ENCODE measurements at places on chromosomes 7 and 10.
A peak's percentile ranks its signal among the peaks of the same experiment; 100 is the strongest.

GRCh38 chr10:70494966-70495365 is 16.4 kb downstream of the PALD1 start:
- no peak for DNase-seq

DNA sequence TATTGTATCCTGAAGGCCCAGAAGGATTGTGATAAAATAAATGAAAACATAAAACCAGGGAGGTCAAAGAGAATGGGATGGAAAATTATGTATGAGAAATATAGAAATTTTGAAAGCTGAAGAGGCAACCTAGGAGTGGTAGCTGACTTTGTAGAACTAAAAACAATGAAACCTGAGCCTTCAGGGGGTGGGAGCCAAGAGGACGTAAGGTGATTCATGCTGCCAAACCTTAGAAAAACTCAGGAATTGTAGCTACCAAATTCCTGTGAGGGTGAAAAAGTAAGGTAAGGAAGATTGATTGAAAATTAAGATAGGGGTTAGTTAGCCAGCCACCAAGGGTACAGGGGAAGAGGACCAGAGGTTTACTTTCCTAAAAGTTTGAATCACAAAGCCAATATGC is 213.2 kb downstream of the KCND2 start:
- DNase-seq = no peak

DNA sequence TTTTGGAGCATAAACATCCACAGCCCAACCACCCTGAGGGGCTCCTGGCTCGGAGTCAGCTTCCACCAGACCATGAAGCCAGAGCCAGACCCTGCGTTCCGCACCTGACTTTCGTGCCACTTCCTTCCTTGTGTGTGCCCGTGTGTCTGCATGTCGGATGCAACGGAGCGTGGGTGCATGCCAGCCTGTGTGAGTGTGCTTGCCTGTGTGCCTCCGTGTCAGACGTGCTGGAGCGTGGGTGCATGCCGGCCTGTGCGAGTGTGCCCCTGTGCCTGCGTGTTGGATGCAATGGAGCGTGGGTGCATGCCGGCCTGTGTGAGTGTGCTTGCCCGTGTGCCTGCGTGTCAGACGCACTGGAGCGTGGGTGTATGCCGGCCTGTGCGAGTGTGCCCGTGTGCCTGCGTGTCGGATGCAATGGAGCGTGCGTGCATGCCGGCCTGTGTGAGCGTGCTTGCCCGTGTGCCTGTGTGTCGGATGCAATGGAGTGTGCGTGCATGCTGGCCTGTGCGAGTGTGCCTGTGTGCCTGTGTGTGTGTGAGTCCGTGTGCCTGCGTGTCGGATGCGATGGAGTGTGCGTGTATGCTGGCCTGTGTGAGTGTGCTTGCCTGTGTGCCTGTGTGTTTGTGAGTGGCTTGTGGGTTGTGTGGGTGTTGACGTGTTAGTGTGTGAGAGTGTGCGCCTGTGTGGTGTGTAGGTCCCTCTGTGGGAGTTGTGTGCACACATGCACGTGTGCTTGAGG is 28.1 kb upstream of the KNDC1 start:
- DNase-seq = no peak

DNA sequence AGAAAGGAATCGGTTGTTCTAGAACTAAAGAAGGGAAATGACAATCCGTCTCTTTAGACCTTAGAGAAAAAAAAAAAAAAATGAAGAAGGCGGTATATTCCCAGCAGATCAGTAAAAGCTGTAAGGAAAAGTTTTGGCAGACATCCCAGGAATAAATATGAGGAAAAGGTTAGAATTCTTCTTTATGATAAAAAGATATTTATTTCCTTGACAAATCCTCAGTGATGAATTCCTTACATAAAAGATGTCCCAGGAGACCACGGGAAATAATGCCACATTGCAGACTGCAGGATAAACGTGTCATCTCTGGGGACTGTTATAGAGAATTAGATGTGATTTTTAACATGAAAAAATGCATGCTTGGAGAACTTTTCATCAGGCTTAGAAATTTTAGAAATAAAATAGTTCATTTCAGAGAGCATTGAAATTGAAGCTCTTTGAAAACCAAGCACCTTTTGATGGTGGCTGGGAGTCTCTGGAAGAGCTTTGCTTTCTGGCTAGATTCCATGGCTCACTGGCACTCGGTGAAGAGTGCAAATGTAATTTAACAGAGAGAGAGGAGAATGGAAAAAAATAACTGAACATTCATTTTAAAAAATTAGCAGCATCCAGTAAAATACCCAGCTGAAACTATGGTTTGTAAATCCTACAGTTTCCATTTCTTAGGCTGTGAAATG is 98.2 kb downstream of the PRPF18 start:
- DNase-seq = no peak

DNA sequence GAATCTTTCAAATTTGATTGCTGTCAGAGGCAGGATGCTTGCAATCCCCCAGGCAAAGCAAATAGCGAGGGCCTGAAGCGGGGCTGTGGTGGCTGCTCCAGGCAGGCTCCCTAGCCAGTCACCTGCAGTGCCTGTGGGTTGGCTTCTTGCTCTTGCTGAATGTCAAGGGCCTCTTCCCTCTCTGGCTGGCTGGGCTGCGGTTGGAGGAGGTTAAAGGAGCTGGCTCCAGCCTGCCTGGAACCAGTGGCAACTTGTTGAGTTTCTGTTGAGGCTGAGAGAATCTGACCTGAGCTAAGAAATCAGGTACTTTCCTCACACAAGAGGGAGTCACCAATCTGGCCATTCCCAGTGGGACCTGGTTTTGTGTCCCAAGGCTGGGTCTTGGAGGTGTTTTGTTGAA is 134.7 kb downstream of the TMEM178B start:
- DNase-seq = no peak

DNA sequence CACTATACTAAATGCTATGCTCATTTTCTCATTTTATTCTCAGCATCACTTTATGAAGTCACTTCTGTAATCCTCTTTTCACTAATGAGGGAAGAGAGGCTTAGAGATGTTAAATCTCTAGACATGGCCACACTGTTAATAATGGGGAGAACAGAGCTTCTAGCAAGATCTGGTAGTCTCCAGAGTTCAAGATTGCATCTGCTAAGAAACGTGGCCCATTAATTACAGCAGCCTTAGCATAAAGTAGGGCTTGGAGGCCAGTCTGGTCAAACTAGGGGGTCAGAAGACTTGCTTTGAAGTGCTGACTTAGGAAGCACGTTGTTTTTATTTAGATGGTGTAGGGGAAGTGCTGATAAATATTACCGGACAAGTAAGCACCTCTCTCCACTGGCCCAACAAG is 29.3 kb downstream of the ARL4A start:
- DNase-seq = no peak

DNA sequence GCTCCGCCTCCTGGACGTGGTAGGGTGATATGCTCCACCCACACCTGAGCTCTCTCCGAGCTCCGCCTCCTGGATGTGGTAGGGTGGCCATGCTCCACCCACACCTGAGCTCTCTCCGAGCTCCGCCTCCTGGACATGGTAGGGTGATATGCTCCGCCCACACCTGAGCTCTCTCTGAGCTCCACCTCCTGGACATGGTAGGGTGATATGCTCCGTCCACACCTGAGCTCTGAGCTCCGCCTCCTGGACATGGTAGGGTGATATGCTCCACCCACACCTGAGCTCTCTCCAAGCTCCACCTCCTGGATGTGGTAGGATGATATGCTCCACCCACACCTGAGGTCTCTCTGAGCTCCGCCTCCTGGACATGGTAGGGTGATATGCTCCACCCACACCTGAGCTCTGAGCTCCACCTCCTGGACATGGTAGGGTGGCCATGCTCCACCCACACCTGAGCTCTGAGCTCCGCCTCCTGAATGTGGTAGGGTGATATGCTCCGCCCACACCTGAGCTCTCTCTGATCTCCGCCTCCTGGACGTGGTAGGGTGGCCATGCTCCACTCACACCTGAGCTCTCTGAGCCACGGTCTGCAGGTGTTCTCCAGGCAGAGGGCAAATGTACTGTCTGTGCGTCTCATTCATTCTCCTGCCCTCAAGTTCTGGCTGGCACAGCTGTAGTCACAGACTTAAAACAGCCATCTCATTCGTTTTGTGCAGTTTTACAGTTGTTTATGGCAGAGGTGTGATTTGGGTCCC is 252.4 kb downstream of the DIP2C start:
- peak; percentile 46 for DNase-seq

DNA sequence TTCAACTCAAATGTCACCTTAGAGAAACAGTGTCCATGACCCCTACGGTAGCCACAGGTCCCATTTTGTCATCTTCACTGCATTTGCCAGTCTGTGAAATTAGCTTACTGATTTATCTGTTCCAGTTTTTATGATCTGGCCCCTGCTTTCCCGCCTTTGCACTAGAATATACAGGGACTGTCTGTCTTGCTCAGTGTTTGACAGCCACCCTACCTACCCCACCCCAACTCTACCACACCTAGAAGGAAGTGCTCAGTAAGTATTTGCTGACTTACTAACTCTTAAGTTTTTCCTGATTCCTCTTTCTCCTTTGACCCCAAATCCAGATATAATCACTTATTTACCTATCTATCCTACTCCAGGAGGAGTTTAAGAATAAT is 49.5 kb downstream of the CREB3L2 start:
- no peak for DNase-seq

DNA sequence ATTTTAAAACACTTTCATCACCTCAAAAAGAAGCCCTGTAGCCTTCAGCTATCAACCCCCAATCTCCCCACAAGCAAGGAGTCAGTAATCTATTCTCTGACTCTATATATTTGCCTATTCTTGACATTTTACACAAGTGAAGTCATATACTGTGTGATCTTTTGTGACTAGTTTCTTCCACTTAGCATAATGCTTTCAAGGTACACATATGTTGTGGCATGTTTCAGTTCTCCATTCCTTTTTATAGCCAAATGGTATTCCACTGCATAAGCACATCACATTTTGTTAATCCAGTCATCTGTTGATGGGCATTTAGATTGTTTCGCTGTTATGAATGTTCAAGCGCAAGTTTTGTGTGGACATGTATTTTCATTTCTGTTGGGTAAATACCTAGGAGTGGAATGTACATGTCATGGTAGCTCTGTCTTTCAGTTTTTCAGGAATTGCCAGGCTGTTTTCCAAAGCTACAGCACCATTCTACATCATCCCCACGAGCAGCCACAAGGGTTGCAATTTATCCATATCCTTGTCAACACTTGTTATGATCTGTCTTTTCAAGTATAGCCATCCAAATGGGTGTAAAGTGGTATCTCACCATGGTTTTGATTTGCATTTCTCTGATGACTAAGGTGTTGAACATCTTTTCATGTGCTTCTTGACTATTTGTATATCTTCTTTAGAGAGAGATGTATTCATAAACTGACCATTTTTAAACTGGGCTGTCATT is 405.6 kb downstream of the KCNMA1 start:
- DNase-seq = no peak

DNA sequence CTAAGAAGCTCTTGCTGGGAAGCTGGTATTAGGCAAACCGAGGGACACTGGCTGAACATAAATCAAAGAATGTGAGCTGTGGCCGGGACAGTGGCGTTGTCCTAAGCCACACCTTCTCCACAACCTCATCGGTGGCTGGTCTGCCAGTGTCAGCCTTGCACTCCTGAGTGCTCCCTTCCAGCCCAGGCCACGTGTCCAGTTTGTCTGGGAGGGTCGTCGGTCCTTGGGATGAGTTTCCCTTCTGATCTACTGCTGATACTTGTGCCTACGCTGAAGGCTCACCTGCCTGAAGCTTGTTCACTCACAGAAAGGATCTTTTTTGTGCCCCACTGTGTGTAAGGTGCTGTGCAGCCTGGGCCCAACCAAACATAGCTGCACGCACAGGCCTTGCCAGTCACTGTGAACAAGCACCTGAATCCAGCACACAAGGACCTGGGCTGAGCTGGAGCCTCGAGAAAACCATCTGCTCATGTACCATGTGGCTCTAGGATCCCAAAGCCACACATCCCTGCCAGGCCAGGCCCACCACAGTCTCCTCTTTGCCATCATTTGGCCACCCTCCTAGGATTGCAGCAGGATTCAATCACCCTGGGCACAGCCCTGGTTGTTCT is 116.1 kb downstream of the PKD1L1 start:
- DNase-seq = no peak

- DNase-seq = no peak
Measured at GRCh38 chr10:87864496-87865059, 1.2 kb downstream of the PTEN start.

DNA sequence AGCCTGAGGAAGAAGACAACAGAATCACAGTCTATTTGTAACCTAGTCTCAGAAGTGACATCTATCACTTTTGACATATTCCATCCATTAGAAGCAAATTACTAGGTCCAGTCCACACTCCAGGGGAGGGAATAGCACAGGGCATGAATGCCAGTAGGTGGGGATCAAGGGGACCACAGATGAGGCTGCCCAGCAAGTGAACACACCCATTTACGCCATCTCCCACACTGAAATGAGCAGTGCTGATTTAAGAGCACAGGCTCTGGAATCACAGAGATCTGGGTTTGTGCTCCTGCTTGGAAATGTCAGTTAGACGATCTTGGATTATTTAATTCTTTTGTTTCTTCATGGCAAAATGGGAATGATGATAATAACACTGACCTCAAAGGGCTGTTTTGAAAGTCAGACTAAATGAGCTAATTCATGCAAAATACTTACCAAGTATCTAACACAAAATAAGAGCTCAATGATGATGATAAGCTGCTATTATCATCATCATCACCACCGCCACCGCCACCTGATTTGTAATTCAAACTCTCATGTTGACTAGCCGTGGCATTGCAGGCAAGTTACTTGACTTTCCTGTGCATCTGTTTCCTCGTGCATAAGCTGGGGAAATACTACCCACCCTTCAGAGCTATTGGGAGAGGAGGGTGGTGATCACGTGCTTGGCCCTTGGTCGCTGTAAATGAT is 138.9 kb upstream of the KLF14 start:
- DNase-seq = no peak

DNA sequence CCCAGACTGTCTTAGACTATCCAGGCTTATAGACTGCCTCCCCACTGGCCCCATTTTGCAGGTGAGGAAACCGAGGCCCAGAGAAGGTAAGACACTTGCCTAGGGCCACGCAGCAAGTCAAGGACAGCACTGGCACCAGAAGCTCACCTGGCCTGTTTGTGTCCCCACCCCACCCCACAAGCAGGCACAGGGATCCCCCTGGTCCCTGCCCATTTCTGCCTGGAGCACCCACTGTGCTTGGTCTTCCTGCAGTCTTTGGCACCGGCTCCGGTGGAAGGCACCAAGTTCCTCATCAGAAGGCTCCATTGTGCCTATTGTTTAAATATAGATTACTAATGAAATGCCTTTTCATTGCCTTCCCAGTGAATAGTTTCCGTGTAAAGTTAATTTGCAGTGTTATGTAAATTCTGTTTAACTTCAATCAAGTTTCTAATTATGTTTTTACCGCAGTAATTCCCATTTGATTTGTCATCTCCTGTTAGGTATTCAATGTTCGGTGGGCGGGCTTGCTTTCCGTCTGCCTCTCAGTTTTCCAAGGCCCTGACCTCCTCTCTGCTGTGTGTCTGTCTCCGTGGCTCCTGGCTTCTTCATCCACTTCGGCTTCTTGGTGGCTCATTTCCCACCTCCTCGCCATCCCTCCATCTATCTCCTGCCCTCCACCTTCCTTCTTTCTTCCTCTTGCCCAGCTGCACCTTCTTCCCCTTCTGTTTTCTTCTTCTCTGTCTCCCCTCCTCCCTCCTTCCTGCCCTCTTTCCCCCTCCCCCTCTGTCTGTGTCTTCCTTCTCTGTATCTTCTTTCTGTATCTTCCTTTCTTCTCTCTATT is 75.8 kb downstream of the ZMIZ1 start:
- no peak for DNase-seq

GRCh38 chr10:98299341-98299740 is 31.3 kb upstream of the LOXL4 start:
- DNase-seq = no peak
